ENCODE measurements at places on chromosomes 3 and 15. TPM values are rescaled to one million over a fixed set of nuclear protein-coding genes. Genes with fewer than 3 reads are reported as not detected.

GRCh38 chr3:108488631-108489030, 21.8 kb downstream of the MYH15 start:
- no peak for DNase-seq

DNA sequence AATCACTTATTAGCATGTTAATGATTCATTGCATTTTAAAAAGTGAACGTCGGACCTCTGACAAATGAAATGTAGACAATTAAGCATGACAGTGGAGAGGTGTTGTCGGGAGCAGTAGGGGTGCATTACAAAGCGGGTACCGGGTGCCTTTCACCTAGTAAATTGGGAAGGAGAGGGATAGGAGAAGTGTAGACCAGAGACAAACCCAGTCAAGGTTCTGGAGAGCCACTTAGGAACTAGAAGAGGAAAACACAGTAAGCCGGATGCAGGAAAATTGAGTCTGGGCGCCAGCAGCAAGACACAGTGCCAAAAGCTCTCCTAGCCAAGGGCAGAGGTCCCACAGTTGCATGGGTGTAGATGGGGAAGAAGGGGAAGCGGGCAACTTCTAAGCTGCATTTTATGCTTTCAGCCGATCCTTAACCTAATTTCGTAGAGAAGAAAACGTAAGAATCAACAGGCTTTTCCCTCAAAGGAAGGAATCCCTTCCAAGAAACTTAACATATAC, 3.1 kb upstream of the CERS3 start:
- no peak for DNase-seq

GRCh38 chr15:31489801-31490646, 163.4 kb downstream of the KLF13 start:
- no peak for DNase-seq

DNA sequence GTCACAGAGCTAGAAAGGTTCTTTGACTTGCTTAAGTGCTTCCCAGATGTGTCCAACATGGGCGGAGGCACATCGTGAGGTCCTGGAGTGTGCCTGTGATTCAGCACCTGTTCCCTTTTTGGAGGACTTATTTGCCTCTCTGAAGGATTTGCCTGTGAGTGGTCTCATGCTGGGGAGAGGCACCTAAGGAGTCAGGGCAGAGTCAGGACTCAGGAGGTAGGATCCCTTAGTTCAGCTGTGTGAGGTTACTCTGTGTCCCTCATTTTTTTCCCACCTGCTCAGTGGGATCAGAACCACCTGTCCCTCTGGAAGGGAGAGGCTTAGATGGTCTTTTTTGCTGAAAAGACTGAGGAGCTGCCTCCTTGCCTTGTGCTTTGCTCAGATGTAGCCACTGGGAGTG, 3.0 kb downstream of the ZNF589 start:
- no peak for DNase-seq

DNA sequence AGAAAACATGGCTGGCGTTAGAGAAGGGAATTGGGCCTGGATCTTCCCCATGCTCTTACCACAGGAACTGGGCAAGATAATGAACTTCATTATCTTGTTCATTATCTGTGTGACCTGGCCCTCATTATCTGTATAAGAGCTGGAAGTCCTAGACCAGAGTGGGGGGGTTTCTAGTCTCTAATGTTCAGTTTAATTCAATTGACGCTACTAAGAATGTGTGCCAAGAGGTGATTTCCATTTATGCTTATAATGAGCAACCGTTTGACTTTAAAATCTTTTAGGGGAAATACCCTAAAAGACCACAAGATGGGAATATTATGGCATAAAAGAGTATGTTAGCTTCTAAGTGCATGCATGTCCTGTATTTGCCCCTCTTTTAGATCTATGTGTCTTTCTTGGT, 59.1 kb upstream of the CSTA start:
- no peak for DNase-seq

GRCh38 chr3:186268616-186269448, 93.2 kb downstream of the DGKG start:
- DNase-seq: no peak

DNA sequence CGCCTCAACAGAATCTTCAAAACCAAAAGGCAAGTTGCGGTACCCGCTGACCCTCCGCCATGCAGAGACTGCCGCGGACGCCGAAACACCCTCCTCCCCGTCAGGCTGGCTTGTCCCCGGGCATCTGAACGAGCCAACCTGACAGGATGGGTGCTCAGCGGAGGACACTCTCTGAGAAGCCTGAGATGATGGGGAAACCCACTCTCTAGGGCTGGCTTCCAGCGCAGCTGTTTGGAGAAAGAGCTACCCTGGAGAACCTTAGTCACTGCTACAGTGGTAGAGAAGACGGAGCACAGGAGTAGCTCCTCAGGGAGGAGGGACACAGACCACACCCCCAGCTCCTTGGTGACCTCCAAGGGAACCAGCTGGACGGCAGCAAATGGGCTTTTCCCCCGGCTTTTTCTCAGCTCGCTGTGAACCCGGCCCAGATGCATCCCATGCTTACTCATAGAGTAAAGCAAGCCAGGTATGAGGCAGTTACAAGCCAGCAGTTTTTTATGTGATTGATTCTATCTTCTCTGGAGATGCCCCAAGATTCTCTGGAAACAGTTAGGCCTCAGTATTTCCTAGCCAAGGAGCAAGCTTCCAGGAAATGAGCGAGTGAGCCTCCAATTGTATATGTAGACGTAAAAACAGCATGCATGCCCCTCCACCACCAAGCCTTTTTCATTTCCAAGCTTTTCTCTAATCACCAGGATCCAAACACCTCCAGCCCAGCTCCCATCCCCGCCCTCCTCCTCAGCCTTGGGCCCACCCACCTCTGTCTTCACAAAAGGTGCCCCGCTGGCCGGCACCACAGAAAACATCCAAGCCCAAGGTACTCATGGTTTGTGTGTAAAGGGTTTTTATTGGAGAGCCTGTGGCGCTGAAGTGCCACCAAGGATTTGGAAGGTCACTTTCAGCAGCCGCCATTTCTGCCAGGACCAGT, 38.7 kb downstream of the FAM174B start:
- no peak for DNase-seq

- DNase-seq: no peak
Measured at GRCh38 chr3:160170409-160171370, 54.5 kb upstream of the C3orf80 start.

- DNase-seq: no peak
Measured at GRCh38 chr15:78347586-78348543, 7.7 kb downstream of the CRABP1 start.

- no peak for DNase-seq
Measured at GRCh38 chr3:11907667-11908660, 61.3 kb upstream of the TAMM41 start.

- no peak for DNase-seq
Measured at GRCh38 chr3:148202386-148202785, 495.3 kb upstream of the AGTR1 start.

DNA sequence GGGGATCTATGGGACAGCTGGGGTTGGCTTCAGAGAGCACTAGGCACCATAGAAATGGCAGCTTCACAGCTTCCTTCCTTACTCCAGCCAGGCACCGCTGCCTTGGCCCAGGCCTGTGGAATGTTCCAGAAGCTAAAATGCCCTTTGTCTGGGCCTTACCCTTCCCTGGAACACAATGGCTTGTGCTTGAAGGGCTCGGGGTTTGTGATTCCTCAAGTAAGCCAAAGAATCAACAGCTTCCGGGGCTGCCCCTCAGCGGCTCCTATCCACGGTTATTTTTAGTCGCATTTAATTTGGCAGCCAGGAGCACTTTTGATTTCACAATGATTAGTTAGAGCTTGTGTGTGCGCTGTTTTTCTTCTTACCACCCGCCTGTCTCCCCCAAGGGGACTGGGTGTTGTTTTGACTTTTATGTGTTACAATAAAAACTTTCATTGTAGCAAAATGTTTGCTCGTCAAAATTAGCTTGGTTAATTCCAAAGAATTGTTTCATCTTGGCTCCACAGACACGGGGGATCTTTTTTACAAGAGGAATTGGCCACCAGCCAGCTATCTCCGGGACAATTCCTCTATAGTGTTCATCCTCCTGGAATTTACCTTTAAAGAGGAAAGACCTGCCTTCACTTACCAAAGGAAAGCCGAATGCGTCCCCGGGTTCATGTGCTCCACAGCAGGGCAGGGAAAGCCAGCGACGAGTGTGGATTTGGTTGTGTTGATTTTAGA, 73.8 kb downstream of the TLE3 start:
- DNase-seq: no peak

GRCh38 chr3:132344666-132345280, 27.6 kb downstream of the ACP3 start:
- no peak for DNase-seq

GRCh38 chr3:182740710-182741109, 52.6 kb upstream of the ATP11B start:
- DNase-seq: no peak

DNA sequence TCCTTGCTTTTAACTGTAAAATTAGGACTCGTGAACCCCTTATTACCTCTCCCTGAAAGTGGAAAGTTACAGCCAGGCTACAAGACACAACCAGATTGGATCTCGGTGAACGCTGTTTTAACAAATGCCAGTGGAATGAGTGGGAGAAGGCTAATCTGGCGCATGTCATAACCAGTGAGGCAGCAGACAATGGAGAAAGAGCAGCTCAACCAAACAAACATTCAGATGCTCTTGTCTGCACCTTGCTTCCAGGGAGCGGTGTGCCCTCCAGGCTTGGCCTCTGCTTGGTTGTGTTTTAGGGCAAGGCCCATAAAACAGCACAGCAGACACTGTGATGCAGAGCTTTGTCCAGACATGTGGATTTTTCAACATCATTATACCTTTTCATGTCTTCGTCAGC, 45.9 kb upstream of the ATP1B3 start:
- DNase-seq: no peak

DNA sequence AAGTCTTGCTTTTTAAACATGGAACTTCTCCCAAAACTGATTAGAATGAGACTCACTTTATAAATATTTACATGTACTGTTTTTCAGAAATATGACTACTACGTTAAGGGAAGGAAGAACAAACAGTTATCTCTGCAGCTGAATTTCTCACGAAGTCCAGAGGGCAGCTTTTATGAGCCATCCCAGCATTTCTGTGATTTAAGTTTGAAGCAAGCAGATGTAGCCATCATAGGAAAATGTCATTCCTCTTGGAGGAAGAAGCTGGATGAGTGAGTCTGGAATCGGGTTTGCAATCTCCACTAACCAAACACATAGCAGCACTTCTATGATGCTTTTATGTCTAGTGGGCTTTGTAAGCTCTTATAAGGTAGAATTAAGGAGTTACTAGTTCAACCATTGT, 53.7 kb downstream of the SCN11A start:
- DNase-seq: no peak

- no peak for DNase-seq
Measured at GRCh38 chr3:175932586-175932985, 1073.5 kb downstream of the NAALADL2 start.

- DNase-seq: no peak
Measured at GRCh38 chr15:64288999-64289398, 67.0 kb downstream of the CSNK1G1 start.

DNA sequence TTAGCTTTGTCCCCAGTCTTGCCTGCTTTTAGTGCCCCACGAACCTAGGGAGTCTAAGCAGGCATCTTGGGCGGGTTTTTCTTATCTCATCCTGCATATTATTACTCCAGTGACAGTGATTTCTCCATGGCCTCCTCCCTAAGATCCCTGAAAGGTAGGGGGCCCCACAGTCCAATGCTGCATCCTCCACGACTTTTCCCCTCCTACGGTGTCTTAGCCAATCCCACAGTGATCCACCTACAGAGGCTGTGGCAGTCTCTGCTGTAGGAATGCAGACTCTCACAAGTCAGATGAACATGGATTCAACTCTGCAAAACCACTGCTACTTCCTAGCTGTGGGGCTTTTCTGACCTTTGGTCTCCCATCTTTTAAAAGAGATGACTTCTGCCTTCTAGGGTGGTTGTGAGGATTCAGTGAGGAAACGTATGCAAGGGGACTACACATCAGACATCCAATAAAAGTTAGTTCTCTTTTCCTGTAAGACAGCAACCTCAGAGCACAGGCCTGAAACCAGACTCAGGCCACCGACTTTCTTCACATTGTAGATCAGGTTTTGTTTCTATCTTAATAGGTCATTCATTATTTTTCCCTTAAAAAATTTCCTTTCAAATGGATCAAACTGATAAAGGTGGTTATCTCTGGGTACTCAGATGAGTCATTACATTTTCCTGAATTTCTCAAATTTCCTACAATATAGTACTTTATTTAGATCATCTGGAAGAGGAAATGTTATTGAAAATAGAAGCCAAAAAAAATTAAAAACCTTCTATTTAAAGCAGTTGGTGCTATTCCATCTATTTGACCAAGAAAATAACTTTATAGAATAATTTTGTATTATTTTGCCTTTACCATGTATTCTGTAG, 23.2 kb downstream of the ILDR1 start:
- no peak for DNase-seq

DNA sequence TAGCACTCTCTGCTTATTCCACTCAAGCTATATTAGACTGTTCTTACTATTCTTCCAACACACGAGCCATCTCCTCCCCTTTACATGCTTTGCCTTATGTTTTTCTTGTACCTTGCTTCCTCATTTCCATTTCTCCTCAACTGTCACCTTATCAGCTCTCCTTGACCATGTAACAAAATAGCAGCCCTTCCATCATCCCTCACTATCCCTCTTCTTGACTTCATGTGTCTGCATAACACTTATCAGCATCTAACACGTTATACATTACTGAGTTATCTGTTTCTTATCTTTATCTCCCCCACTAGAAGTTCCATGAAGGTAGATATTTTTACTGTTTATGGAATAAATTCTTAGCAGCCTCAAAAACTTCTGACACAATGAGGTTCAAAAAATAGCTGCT, 45.3 kb downstream of the TRPM7 start:
- no peak for DNase-seq

- DNase-seq: no peak
Measured at GRCh38 chr15:64574301-64575017, 114.1 kb downstream of the ZNF609 start.

- no peak for DNase-seq
Measured at GRCh38 chr3:138336454-138336999, 6.9 kb upstream of the NME9 start.

Gene SERPINI1
- total RNA-seq: 8.0 TPM

Gene CLRN1
- not detected for total RNA-seq

Gene CMTM8
- 9.8 TPM for total RNA-seq

Gene ACKR2
- not detected for total RNA-seq

Gene SPTSSB
- 3.7 TPM for total RNA-seq

Gene ADAMTS7
- 1.0 TPM for total RNA-seq

Gene LMAN1L
- not detected for total RNA-seq

Gene LRRN1
- 0.13 TPM for total RNA-seq

Gene LARP6
- total RNA-seq: 66.3 TPM

Gene SLC41A3
- 39.0 TPM for total RNA-seq

Gene GOLGA6L4
- 2.7 TPM for total RNA-seq

Gene UQCC5
- 27.3 TPM for total RNA-seq

All from Panc1 (cell line).